Calu3 (cell line): ENCODE measurements at places on chromosomes 5 and 9.

DNA sequence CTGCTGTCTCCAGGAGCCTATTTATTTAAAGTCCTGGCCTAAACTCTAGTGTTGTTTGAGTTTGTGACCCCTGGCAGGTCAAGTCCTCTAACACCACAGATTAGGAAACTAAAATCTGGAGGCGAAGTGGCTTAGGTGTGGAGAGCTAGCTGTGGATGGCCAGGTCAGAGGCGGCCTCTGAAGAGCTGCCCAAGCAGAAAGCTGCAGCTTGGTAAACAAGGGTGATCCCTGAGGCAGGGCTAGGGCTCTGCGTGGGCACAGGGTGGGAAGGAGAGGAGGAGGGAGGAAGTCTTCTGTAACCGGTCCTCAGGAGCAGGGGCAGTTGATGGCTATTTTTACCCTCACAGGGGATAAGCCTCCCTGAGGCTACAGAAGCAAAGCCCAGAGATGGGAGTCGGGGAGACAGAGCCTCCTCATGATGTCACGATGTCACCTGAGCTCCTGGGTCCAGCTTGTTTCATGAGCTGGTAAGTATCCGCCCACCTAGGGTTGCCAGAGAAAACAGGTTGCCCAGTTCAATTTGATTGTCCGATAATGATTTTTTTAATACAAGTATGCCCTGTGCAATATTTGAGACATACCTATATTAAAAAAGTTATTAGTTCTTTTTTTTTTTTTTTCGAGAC lies 25.9 kb upstream of the BOD1 start:
- DNase-seq: no peak
- H3K4me1 ChIP-seq: no peaks in the 10 kb centered on the region
- no peak overlapping the region for H3K4me3 ChIP-seq
- no peak overlapping the region for H3K27ac ChIP-seq
- no peaks in the 10 kb centered on the region for H3K36me3 ChIP-seq
- peaks cover 43% of the 10 kb centered on the region for H3K27me3 ChIP-seq

- H3K4me3 ChIP-seq: no peak overlapping the region
- no peaks in the 10 kb centered on the region for H3K27me3 ChIP-seq
- no peak overlapping the region for H3K27ac ChIP-seq
Measured at GRCh38 chr9:100581081-100581480, 3.2 kb downstream of the CAVIN4 start.

- no peaks in the 10 kb centered on the region for H3K27me3 ChIP-seq
- DNase-seq: no peak
- H3K36me3 ChIP-seq: peaks cover 3% of the 10 kb centered on the region
- peaks cover 8% of the 10 kb centered on the region for H3K4me1 ChIP-seq
- no peak overlapping the region for H3K27ac ChIP-seq
Measured at GRCh38 chr9:136538599-136539426, 7.0 kb downstream of the NOTCH1 start.

DNA sequence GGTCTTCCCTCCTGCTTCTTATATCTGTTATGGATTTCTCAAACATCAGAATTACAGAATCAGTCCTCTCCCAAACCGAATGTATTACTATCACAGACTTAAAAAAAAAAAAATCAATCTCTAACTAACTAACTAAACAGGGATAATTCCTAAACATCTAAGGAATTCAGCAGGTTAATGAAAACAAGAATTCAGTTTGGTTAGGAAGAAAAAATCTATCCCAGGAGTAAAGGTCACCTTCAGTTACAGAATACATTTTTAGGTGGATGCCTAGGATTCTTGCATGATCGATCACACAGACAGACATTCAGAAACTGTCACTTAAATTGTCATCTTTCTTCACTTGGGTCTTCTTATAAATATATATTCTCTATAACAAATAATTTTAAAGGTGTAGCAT lies 11.5 kb downstream of the PTAR1 start:
- H3K4me1 ChIP-seq: peaks cover 33% of the 10 kb centered on the region
- no peaks in the 10 kb centered on the region for H3K27me3 ChIP-seq

GRCh38 chr9:14652729-14653377 lies 40.4 kb downstream of the ZDHHC21 start:
- no peaks in the 10 kb centered on the region for H3K4me1 ChIP-seq
- no peaks in the 10 kb centered on the region for H3K36me3 ChIP-seq
- no peak overlapping the region for H3K27ac ChIP-seq
- no peak overlapping the region for H3K4me3 ChIP-seq
- H3K27me3 ChIP-seq: no peaks in the 10 kb centered on the region

DNA sequence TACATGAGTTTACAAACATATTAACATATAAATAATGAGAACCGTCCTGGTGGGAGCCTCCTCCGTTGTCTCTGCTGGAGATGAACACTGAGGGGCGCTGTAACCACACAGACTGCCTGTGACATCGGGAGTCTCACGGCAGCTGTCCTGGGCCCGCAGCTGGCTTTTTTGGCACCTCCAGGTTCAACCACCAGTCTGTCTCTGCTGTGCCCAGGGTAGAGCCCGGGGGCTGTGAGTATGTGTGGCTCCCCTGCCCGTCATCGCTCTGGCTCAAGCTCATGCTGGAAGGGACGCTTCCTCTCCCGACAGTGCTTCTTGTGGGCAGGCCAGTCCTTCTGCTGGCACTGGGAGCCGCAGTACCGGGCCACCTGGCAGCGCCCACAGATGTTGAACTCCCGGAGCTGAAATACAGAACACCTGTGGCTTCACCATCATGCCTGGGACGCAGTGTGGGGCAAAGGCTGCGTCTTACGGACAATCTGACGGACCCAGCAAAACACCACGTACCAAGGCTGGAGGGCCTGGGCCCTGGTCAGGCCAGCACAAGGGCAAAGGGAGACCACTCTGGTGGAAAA lies 3.6 kb upstream of the DPH7 start:
- no peak overlapping the region for H3K27ac ChIP-seq
- DNase-seq: no peak
- no peaks in the 10 kb centered on the region for H3K27me3 ChIP-seq
- H3K4me1 ChIP-seq: no peaks in the 10 kb centered on the region
- peaks cover 35% of the 10 kb centered on the region for H3K36me3 ChIP-seq
- no peak overlapping the region for H3K4me3 ChIP-seq

DNA sequence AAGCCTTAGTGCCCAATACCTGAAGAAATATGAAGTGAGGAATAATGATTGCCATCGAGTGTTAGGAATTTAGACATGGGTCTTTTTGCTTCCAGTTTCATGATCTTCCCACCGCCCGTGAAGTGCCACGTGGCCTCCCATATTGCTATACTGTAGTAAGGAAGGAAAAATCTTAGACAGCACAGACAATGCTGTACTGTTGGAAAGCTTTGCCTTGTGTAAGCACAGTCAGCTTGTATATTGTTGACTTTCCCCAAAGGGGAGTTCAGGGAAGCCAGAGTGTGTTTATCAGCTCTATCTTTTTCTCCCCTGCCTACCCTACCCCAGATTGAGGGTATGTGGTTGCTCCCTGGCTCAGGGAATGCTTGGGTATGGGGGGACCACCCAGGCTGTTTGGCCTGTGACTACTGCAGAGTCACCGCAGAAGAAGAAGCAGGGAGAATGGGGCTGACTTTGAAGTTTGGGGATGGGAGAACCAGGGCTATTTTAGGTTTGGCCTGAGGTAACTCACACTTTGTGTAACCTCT lies 161.8 kb upstream of the MEF2C start:
- H3K4me1 ChIP-seq: peaks cover 9% of the 10 kb centered on the region
- no peak for DNase-seq
- no peaks in the 10 kb centered on the region for H3K27me3 ChIP-seq
- no peak overlapping the region for H3K27ac ChIP-seq

DNA sequence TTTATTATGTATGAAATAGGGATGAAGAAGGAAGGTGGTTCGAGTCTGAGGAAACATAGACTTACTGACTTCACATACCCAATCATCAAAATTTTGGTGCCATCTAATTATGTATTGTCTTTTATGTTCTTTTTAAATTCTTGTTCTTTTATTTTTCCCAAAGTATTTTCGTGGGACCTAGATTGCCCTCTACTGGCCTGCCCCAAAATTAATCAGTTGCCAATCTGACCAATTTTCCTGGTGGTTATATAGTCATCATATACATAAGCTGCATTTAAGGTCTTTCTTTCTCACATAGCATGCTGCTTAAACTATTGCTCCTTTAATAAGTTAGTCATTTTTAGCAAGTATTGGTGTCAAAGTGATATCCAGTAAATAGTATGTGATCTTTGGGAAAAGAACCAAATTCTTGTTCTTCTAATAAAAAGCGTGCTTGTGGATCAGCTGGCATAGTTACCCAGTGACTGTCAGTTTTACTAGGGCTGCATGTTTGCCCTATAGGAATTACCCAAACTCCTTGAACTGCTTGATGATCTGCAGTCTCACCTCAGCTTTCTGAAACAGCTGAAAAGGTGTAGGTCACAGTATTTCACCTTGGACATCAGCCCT lies 223.5 kb downstream of the SH3GL2 start:
- H3K4me3 ChIP-seq: no peak overlapping the region
- H3K4me1 ChIP-seq: no peaks in the 10 kb centered on the region
- H3K27me3 ChIP-seq: peaks cover 13% of the 10 kb centered on the region
- DNase-seq: no peak

DNA sequence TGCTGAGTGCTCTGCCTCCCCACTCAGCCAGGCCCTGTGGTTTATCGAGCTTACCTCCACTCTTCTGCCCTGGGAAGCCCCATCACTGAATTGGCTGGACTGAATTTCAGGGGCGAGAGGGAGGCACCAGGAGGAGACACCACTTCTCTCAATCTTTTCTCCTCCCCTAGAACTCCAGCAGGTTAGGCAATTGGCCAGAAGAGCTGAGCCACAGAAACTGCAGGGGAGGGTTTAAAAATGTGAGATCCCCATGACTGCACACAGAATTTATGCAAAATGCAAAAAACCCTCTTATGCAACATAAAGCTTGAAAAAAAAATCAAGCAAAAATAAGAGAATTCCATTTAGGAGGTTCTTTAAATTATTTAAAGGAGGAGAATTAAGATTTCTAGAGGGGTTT lies 29.9 kb downstream of the TUT7 start:
- H3K27me3 ChIP-seq: no peaks in the 10 kb centered on the region
- H3K36me3 ChIP-seq: peaks cover 20% of the 10 kb centered on the region
- H3K27ac ChIP-seq: no peak overlapping the region
- H3K4me1 ChIP-seq: no peaks in the 10 kb centered on the region
- H3K4me3 ChIP-seq: no peak overlapping the region

DNA sequence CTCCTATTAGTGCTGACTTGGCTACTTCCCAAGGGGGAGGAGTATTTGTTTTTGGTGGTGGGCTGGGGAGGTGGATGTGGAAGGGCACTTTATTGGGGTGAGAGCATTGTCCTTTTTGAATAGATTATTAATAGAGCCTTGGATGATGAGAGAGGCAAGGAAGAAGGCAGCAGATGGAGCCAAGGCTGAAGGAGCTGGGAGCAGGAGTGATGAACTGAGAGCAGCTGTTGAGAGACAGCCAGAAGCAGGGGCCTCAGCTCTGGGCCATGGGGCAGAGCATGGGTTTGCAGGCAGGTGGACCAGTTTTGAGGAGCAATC lies 29.6 kb downstream of the RGS3 start:
- H3K27ac ChIP-seq: no peak overlapping the region
- peaks cover 13% of the 10 kb centered on the region for H3K36me3 ChIP-seq
- H3K27me3 ChIP-seq: no peaks in the 10 kb centered on the region
- no peak overlapping the region for H3K4me3 ChIP-seq
- no peak for DNase-seq

GRCh38 chr5:5046680-5047502 lies 93.2 kb upstream of the ADAMTS16 start:
- no peak overlapping the region for H3K4me3 ChIP-seq
- H3K4me1 ChIP-seq: no peaks in the 10 kb centered on the region

GRCh38 chr5:72440207-72440638 lies 67.0 kb downstream of the ZNF366 start:
- no peak overlapping the region for H3K27ac ChIP-seq
- H3K27me3 ChIP-seq: peaks cover 36% of the 10 kb centered on the region
- no peaks in the 10 kb centered on the region for H3K4me1 ChIP-seq
- no peak for DNase-seq

- H3K27me3 ChIP-seq: peaks cover 12% of the 10 kb centered on the region
- H3K27ac ChIP-seq: no peak overlapping the region
- H3K4me3 ChIP-seq: no peak overlapping the region
- H3K4me1 ChIP-seq: no peaks in the 10 kb centered on the region
- DNase-seq: no peak
Measured at GRCh38 chr9:20209391-20210340, 412.6 kb downstream of the MLLT3 start.

- H3K27me3 ChIP-seq: no peaks in the 10 kb centered on the region
- H3K4me1 ChIP-seq: peaks cover 31% of the 10 kb centered on the region
- no peak overlapping the region for H3K27ac ChIP-seq
- no peak for DNase-seq
- no peak overlapping the region for H3K4me3 ChIP-seq
Measured at GRCh38 chr5:145841299-145841698, 6.2 kb upstream of the PRELID2 start.

- H3K4me1 ChIP-seq: no peaks in the 10 kb centered on the region
- no peak overlapping the region for H3K4me3 ChIP-seq
- H3K27ac ChIP-seq: no peak overlapping the region
- H3K36me3 ChIP-seq: peaks cover 49% of the 10 kb centered on the region
Measured at GRCh38 chr5:14399054-14399692, 182.4 kb upstream of the OTULINL start.

DNA sequence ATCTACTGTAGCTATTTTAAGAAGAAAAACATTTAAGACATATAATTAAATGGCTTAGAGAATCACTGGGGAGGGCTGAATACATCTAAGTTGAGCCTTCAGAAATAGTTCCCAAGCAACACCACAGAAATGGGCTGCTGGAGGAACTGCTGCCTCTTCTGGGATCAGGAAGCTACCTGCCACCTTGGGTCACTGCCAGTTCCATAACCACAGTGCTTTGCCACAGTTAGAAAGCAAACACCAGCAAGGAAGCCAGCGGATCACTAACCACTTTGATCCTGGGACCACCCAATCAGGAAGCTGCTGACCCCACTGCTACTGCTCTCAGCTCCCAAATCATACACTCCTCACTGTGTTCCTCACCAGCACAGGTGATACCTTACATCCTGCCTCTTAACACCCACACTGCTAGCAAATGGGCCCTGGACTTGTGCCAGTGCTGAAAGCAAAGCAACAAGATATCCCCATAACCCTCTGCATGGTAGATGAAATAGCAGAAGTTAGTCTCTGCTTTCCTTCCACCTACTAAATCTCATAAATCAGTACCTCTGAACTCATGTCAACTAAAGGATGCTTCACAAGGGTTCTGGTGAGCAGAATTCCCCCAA lies 346.9 kb downstream of the DEPDC1B start:
- H3K27ac ChIP-seq: no peak overlapping the region
- DNase-seq: peak; percentile 32
- H3K27me3 ChIP-seq: no peaks in the 10 kb centered on the region
- H3K4me3 ChIP-seq: no peak overlapping the region
- no peaks in the 10 kb centered on the region for H3K36me3 ChIP-seq

DNA sequence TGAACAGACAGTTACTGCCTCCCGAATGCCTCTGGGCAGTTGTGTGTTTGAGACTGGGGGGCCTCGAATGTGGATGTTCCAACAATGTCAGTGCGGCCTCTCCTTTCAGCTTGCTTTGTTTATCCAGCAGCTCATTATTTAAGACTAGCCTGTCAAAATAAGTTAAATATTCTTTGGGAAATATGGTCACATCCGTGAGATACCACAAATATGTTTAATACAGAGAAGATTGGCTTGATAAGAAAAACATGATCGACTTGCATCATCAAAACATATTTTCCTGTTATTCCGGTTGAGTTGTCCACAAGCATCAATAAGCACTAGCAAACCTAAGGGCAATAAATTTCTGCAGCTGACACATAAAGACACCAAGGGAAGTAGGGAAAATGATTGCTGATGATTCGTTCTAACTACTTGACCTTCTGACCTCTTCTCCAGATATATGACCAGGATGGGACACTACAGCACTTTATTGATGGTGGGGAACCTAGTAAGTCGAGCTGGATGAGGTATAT lies 66.5 kb downstream of the PRDM6 start:
- H3K36me3 ChIP-seq: no peaks in the 10 kb centered on the region
- no peak overlapping the region for H3K27ac ChIP-seq
- no peak for DNase-seq
- H3K27me3 ChIP-seq: no peaks in the 10 kb centered on the region
- H3K4me3 ChIP-seq: no peak overlapping the region
- H3K4me1 ChIP-seq: no peaks in the 10 kb centered on the region
